ENCODE measurements at places on chromosomes 4 and X.
A peak's percentile ranks its signal among the peaks of the same experiment; 100 is the strongest.

GRCh38 chr4:112213856-112214255 lies 17.7 kb upstream of the AP1AR start:
- peak; percentile 82 for DNase-seq

DNA sequence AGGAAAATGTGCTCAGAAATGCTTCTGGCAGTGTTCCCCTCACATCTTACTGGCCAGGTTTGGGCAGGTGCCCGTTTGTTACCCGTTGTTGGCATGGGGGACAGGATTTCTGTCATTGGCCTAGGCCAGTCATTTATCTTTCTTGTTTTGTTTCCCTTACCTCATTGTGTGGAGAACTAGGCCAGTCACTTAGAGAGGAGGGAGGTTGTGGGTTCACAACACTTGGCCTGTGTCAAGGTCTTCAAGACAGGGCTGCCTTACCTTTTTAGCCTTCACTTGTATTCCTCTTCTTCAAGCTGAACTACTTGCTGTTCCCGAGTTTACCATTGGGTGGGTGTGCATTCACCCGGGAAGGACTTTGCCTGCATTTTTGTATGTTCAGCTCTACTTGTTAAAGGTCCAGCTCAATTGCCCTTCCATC lies 17.7 kb downstream of the SNX25 start:
- no peak for DNase-seq

DNA sequence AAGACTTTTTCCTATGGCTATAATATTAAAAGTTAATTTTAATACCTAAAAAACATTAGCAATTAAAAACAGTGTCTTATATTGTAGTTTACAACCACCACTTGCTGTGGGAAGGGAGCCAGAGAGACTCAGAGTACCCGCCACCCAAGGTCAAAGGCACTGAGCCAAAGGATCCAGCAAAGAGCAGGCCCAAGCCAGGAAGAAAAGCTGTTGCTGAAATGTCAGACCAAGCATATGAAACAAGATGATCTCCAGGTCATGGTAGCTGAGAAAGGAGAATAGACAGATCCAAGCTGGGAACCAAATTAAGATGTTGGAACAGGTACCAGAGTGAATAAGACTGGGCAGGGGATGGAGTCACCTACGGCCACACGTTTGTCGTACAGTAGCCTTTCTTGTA lies 18.8 kb upstream of the ATOH1 start:
- no peak for DNase-seq

- DNase-seq: peak; percentile 38
Observed at GRCh38 chrX:102712981-102713625, 855 bp downstream of the GPRASP2 start.

DNA sequence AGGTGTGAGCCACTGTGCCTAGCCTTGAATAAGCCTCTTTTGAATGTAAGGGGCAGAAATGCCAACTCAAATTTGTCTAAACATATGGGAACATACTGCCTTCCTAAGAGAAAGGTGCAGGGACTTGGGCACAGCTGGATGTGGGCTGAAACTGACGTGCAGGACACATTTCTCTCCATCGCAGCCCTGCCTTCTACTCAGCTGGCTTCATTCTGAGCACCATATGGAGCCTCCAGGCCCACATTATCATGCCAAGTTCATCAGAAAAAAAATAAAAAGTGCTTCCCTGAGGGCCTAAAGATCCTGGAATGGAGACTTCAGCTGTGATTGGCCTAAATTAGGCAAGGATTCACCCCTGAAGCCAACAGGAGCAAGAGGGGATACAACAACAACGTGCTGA lies 386.2 kb downstream of the RAB28 start:
- no peak for DNase-seq

- DNase-seq: no peak
Observed at GRCh38 chr4:92236877-92237276, 66.9 kb upstream of the GRID2 start.

DNA sequence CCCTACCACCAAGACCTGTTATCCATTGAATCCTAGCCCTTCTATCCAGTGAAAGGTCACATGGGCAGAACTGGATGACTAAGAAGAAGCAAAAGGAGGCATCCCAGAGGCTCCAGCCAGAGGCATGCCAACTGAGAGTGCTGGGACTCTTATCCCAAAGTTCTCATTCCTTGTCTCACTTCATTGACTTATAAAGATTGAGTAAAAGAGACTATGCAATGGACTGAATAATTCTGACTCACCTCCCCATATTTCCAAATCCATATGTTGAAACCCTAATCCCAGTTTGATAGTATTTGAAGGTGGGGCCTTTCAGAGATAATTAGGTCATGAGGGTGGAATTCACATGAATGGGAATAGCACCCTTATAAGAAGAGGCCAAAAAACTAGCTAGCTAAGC lies 131.4 kb downstream of the COL25A1 start:
- no peak for DNase-seq

GRCh38 chrX:74800062-74800461 lies 125.2 kb downstream of the NEXMIF start:
- no peak for DNase-seq

DNA sequence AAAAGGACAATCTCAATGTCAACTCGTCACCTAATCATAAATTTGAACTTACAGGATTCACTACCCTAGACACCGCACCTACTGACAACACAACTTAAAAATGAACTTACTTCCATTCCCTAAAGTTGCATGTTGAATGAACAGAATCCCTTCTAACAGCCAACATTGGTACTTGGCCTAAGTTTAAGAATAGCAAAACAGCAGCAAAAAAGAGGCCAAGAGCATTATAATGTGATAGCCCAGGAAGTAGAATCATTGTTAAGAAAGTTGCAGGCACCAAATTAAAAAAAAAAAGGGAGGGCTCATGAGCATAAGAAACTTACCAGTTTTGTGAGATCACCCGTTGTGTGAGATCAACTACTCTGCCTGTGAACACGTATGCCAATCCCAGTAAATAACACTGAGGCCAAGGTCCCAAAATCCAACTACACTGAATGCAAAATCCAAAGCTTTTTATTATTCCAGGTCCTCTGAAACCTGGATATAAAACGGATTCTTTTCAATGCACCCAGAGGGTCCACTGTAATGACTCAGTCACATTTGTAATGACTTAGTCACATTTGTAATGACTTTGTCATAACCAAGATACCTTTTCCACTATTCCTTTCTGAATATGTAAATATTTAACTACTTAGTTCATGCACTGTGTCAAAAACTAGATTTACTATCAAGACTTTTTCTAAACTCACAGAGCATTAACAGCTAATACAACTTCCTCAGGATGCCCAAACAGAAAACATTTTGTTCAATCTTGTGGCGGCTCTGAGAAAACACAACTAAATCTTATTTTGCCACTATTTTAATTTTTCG lies 6.8 kb downstream of the HNRNPDL start:
- peak; percentile 33 for DNase-seq

GRCh38 chr4:41628936-41629335 lies 91.0 kb downstream of the LIMCH1 start:
- no peak for DNase-seq

- DNase-seq: no peak
Observed at GRCh38 chrX:107850422-107850765, 24.7 kb downstream of the MID2 start.

DNA sequence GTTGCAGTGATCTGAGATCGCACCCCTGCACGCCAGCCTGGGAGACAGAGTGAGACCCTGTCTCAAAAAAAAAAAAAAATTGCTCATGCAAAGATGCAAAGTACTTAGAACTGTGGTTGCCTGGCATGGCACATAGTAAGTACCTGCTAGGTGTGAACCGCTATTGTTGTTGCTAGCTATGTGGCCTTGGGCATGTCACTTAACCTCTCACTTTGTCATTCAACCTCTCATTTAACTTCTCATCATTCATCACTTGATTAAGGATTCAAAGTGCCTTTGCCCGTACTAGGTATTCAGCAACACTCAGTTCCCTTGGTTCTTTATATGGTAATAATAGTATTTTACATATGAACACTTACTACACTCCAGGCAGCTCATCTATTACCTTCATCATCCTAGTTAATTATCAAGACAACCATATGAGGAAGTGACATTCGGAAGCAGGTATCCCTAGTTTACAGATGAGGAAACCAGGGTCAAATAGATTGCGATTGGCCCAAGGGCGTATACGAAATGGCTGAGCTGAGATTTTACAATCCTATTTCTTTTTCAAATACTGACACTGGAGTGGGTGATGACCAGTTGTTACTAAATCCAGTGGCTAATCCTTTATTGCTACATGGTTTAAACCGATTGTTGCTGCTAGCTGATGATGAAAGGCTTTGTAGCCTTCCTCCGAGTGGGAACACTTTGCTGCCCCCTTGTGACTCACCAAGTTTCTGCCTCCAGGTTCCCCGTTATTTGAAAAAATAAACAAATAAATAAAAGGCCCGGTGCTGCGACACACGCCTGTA lies 28.8 kb upstream of the SOWAHD start:
- peak; percentile 77 for DNase-seq

DNA sequence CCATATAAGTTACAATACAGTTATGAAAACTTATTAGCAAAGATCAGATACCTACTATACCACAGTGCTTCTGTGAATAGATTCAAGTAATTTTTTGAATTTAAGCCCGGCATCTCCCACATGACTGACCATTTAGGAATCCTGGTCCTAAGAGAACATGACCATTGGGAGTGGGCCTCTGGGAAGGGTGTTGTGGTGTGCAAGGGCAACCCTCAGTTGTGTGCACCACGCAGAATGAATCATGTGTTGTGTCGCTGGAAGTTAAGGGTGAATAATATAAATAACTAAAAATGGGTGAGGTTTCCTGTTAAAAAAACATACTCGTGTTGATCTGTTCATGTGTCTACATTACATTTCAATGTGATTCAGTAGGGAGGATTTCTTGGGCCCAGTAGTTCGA lies 15.5 kb downstream of the CPE start:
- DNase-seq: peak; percentile 6

- no peak for DNase-seq
Observed at GRCh38 chr4:109432203-109432602, 1.4 kb upstream of the SEC24B start.

DNA sequence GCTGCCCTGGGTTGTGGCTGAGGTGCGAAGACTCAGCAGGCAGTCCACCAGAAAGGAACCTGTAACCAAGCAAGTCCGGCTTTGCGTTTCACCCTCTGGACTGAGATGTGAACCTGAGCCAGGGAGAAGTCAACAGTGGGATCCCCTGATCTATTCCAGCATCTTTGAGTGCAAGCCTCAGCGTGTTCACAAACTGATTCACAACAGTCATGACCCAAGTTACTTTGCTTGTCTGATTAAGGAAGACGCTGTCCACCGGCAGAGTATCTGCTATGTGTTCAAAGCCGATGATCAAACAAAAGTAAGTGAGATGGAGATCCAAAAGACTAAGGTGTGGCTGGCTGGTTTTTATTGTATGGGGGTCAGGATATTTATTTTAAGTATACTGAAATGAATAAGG lies 11.3 kb downstream of the TBC1D1 start:
- DNase-seq: no peak

GRCh38 chrX:110588853-110589252 lies 206.8 kb downstream of the CHRDL1 start:
- DNase-seq: no peak

GRCh38 chr4:151922306-151922705 lies 161.5 kb upstream of the GATB start:
- peak; percentile 12 for DNase-seq

- DNase-seq: no peak
Observed at GRCh38 chr4:26194764-26195163, 126.0 kb upstream of the RBPJ start.

GRCh38 chrX:72084114-72084513 lies 47.6 kb downstream of the RTL5 start:
- no peak for DNase-seq

DNA sequence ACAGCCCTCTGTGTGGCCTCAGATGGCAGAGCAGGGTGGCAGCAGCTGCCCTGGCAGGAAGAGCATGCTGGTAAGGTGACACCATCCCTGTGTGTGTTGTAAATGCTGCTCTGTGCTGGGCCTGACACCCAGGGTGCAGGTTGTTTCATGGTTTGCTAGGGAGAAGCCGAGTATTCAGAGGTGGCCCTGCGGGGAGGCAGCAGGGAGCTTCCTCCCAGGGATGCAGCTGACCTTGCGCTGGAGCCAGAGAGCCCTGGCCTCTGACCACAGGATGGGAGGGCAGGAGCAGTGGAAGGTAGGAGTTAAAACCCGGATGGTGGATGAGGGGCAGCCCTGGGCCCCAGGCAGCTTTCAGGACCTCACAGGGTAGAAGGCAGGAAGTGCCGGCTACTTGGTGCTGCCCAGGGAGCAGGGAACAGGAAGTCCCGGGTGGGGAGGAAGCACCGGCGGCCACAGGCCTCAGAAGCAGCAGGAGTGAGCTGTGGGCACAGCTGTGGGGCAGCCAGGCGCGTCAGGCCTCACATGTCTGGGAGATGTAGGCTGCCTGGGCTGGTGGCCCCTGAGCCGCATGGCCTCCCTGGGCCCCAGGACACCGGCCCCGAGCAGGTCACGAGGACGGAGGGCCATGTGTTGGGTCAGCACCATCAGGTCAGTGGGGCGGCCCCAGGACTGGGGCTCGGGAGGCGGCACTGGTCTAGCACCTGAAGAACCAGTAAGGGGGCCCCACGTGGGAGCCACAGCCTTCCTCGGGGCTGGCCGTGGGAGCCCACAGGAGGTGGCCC lies 19.1 kb downstream of the SH3BP2 start:
- DNase-seq: peak; percentile 55

- DNase-seq: no peak
Observed at GRCh38 chr4:170071196-170071595, 18.6 kb downstream of the AADAT start.

- DNase-seq: no peak
Observed at GRCh38 chr4:7381221-7381889, 53.4 kb downstream of the PSAPL1 start.

- no peak for DNase-seq
Observed at GRCh38 chr4:93063325-93063724, 759.6 kb downstream of the GRID2 start.

- no peak for DNase-seq
Observed at GRCh38 chr4:176504118-176504517, 184.4 kb downstream of the SPCS3 start.

- DNase-seq: peak; percentile 3
Observed at GRCh38 chr4:66688674-66689073, 856.6 kb downstream of the CENPC start.

GRCh38 chr4:43251841-43252240 lies 359.3 kb downstream of the GRXCR1 start:
- peak; percentile 5 for DNase-seq

DNA sequence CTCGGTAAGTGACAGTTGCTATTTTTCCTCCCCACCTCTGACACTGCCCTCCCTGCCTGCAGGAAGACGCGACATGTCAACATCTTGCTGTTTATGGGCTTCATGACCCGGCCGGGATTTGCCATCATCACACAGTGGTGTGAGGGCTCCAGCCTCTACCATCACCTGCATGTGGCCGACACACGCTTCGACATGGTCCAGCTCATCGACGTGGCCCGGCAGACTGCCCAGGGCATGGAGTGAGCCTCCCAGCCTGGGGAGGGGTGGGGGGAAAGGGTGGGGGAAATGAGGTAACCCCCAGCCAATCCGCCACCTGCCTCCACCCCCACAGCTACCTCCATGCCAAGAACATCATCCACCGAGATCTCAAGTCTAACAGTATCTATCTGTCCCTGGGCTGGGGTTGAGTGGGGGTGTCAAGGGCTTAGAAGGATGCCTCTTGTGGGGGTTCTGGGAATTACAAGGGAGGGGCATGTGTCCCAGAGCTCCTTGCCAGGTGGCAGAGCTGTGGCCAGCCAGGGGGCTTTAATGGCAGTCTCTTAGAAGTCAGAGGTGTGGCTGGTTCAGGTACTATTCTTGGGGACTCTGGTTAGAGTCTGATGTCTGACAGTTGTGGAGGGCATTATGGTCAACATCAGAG lies 7.8 kb downstream of the ARAF start:
- no peak for DNase-seq

All from AG10803 (cell line).